Activated CD8-positive, alpha-beta memory T cell treated with anti-CD3 and anti-CD28 coated beads for 4 hours (primary cell): ENCODE measurements at places on chromosomes 11 and 22.

DNA sequence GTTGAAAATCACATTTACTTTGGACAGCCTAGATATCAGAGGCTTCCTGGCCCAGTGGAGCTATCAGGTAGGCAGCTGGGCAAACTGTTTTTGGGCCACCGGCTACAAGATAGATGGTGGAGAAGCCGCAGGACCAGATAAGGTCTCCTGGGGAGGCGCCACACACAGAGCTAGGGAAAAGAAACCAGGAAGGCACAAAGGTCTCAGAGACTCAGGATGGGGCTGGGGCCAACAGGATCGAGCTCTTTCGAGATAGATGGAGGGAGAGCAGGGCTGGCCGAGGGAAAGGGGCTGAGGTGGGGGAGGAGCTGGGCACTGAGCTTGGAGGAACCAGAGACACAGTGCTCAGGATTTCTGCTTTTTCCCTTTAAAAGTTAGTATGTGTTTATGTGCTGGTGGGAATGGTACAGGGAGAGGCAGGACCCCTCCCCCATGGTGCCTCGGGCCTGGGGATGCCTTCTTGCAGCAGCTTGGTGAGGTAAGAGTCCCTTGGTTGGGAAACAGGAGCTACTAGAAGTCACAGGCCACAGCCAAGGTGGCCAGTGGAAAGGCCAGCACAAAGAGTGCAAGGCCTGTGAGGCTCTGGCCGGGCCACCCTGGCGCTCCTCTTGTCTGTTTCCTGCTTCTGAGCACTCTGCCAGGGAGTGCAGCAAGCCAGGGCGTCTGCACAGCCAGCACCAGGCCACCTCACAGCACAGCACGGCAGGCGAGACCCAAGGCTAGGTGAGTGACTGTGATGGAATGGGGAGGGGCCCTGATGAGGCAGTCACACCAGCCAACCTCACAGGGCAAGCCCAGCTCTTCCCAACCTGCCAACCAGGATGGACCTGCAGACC lies 11.5 kb upstream of the NAP1L4 start:
- no peak for DNase-seq

DNA sequence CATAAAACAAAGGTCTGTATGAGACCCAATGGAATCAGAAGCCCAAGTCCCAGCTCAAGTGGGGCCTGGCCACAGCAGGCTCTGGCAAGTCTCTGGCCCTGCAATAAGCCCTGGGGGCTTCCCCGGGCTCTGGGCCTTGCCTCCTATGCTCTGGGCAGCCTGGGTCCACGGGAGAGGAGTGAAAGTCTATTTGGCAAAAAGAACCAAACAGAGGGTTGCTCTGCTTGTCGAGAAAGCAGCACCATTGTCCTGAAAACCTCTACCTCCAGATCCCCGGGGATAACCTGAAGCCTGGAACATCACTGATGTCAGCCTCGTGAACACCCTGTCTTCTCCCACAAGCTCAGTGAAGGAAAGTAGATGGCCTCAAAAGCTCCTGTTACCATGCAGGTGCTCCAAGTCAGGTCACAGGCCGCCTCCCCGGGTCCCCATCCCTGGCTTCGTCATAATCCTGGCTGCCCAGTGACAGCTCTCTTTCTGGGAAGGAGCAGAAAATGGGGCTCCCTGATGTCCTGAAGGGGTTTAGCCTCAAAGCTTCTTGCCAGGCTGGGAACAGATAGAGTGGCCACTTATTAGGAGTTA lies 46.1 kb upstream of the ETS1 start:
- DNase-seq = no peak

DNA sequence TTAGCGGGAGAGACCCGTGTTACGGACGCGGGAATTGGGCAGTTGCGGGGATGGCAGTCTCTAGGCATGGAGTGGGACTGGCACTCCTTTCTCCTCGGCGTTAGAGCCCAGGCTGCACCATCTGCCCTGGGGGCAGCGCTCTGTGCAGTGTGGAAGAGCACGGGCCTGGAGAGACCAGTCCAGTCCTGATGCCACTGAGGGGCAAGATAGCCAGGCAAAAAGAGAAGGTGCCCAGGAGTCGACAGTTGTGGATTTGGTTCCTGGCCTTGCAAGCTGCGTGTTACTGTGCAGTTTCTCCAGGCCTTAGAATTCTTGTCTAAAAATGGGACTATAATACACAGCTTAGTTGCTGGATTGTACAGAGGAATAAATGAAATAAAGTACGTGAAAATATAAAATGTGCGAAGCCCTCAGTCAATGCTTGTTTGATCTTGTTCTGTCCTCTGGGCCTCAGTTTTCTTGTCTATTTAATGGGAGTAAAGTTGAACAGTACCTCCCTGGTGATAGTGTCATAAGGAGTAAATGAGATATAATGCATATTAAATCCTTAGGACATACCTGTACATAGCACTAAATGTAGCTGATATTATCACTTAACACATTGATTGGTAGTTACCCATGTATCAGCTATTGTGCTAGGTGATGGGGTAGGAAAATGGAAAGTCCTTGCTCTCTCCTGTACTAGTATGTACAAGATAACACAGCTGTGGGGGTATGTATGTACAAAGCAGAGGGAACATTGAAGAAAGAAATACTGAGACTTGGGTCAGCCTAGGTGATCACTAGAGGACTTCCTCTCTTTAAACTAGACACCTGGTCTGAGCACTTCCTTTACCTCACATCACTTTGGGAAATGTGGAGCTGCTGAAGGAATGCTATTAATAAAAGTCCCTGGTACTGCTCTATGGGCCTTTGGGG lies 1.2 kb downstream of the ATXN10 start:
- no peak for DNase-seq

DNA sequence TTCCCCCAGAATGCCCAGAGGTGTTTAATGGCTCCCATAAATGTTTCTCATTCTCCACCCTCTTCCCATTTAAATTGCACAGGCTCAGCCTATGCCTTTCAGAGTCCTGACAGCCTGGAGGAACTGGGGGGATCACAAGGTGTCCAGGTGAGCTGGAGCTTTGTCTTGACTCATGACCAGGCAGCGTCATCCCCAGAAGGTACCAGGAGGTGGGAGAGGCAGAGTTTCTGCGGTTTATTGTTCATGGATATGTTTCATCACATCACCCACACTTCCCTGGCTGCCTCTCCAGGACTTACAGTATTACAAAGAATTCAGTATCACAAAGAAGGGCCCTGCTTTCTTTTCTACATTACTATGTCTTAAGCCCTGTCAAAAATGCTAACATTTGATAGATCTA lies 103.2 kb upstream of the GALNT18 start:
- DNase-seq = no peak

GRCh38 chr11:90391756-90392155 lies 168.9 kb upstream of the CHORDC1 start:
- no peak for DNase-seq

- no peak for DNase-seq
Measured at GRCh38 chr11:104122011-104122635, 41.8 kb downstream of the PDGFD start.

GRCh38 chr22:43862882-43863202 lies 529 bp upstream of the SULT4A1 start:
- no peak for DNase-seq

DNA sequence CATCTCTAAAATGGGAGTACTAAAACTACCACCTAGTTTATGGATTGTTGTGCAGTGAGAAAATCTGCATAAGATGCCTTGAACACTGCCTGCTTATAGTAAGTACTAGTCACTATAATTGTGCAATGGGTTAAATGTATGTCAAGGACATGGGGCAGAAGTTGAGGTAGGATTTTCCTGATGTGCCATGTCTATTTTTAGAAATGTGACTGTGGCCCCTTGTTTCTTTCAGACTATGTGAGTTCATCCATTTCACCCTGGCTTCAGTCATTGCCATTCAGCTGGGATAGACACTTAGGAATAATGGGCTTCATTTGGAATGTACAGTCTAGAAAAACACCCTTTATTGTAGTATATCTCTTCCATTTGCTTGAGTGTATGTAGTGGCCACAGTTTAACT lies 51.4 kb downstream of the BDNF start:
- DNase-seq = no peak

- no peak for DNase-seq
Measured at GRCh38 chr22:22009661-22010060, 27.1 kb upstream of the TOP3B start.

- DNase-seq = no peak
Measured at GRCh38 chr11:71086687-71087258, 165.6 kb downstream of the SHANK2 start.

DNA sequence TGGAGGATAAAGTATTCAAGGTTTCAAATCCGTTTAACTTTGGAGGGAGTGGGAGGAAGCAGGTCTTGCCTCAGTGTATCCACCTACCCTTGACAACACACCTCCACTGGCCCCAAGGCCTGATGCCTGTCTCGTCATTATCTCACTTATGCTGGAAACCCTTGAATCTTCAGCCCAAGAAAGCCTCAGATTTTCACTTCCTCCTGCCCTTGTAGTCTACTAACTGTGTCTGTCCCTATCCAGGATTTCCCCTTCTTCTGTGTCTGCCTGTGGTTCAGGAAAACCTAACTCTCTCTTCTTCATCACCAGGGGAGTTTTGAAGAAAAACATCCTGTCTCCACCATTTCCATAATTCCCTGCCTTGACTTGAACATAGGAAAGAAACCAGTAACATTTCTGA lies 56.1 kb downstream of the SYT9 start:
- DNase-seq = no peak

DNA sequence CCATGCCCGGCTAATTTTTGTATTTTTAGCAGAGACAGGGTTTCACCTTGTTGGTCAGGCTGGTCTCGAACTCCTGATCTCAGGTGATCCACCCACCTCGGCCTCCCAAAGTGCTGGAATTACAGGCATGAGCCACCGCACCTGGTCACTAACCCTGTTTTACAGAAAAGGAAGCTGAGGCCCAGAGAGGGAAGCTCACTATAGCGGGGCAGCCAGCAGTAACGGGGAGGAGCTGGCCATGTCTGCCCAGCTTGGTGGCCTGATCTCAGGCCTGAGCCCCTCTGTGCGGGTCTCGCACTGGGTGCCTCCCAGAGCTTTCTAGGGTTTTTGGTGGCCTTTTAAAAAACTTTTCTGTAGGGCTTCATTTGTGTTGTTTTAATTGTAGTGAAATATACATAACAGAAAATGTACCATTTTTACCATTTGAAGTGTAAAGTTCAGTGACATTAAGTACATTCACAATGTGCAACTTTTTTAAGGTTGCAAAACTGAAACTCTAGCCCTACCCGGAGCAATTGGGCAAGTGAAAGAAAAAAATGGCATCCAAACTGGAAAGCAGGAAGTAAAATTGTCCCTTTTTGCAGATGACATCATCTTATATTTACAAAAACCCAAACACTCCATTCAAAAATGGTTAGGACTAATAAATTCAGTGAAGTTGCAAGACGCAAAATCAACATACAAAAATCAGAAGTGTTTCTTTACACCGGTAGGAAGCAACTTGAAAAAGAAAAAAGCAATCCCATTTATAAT lies 14.5 kb upstream of the CYTH4 start:
- no peak for DNase-seq

GRCh38 chr11:131855320-131855719 lies 484.9 kb downstream of the NTM start:
- DNase-seq = no peak

GRCh38 chr11:406796-407650 lies 7.8 kb downstream of the SIGIRR start:
- peak; percentile 88 for DNase-seq

DNA sequence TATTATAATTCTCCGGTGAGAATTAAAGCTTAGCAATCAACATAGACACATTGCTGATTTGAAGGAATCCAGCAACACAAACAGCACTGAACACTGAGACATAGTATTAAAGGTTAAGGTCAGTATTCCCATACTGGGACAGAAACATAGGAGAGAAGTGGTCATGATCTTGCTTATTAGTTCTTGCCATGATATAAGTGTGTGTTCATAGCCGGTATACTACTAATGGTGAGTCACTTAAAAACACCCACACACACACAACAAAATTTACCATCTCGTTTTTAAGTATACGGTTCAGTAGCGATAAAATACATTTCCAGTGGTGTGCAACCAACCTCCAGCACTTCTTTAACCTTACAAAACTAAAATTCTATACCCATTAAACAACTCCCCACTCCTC lies 96.3 kb downstream of the C11orf65 start:
- DNase-seq = no peak

DNA sequence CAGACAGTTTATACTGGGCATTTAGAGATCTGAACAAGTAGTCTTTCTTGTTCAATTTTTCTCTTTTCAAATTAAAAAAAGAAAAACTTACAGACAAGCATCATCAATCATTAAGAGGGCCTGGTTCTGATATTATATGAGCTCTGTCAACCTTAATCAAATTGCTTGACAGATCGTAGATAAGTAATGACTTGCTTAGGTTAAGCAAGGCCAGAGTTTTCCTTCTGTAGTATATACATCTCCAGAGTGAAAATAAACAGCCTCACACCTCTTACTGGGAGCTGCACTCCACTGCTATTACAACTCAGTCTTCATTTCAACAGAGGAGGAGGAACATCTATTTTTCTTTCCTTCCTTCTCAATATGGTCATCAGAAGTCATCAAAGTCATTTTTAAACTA lies 13.5 kb downstream of the CDON start:
- no peak for DNase-seq

GRCh38 chr11:112537846-112538330 lies 277.2 kb upstream of the PLET1 start:
- no peak for DNase-seq

DNA sequence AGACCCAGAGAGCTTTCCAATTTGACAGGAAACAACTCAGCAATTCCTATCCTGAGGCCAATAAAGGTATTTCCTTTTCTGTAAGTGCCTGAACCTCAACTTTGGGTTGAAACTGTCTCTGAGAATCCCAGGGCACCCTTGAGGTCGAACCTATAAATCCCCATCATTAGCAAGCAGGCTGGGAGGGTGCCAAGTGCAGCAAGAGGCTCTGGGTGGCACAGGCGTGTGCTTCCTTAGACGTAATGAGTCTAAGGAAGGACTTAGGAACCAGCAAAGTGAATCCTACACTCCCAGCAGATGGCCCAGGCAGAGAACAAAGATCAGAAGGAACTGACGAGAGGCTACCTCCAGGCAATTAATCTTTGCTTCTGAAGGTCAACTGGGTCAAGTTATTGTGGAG lies 234.3 kb upstream of the NARS2 start:
- DNase-seq = no peak

DNA sequence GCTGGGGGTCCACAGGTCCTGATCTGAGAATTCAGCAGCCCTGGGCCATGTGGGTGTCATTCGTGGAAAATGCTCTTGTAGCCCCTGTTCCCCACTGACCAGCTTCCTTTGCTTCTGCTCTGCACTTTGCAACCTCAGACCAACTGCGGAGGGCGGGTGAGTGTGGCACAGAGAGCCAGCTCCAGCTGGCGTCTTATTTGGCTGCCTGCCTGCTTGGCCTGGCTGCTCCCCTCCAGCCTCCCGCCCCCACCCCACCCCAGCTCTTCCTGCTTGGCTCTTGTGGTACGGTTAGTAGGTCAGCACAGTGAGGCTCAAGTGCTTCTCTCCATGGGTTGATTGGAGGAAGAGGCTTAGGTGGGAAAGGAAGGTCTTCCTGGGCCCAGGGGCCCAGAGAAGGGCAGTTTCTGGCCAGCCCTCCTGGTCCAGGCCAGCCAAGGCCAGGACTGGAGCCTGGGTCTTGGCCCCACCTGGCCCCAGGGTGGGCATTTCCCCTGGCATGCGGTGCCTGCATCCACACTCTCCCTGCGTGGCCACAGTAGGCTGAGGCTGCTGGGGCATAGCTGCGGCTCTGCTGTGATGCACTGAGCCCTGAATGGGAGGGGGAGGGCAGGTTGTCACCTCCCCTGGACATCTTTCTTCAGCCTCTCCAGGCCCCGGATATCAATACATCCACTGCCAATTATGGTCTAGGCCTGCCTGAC lies 26.5 kb downstream of the MYO7A start:
- no peak for DNase-seq

- DNase-seq = no peak
Measured at GRCh38 chr22:49025791-49026493, 801.7 kb downstream of the BRD1 start.
